Foreskin keratinocyte (primary cell): ENCODE measurements at places on chromosomes 12 and 14. TPM values are rescaled to one million over a fixed set of nuclear protein-coding genes. Genes with fewer than 3 reads are reported as not detected.

DNA sequence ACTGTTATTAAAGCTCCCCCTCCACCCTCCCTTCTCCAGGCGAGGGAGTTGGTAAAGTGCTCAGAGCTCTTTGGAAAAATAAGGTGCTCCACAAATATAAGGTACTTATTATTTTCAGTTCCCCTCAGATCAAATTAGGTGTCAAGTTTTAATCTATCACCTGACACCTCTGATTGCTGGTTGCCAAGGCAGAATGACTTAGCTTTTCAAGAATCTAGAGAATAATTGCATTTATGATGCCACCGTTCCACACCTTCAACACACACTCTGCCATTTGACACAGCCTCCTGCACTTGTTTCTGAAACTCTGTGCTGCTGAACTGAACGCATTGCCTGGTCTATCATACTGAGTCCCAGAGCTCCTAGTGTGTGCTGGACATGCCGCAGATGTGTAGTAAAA, 128.6 kb downstream of the CRACR2A start:
- no peak for DNase-seq

DNA sequence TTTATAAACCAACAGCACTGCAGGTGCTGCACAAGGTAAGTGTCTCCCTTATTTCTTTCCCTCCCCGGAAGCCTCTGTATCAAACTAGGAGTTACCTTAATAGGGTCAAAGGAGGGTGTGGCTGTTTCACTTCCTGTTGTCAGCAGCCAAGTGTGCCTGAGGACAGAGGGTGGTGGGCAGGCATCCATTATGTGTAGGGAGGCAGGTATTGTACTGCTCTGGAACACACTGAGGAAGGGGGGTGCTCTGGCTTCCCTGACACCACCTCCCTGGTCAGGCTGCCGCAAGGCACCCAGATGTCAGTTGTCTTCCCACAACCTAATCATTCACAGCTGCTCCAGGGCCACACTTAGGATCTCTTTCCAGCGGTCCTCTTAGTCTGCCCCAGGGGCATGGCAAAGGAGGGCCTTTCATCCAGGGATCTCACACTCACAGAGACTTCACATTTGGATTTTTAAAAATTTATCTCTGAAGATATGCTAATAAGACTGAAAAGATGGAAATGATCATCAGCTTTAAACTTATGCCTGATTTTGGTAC, 132.0 kb upstream of the ARHGAP5 start:
- DNase-seq: no peak

DNA sequence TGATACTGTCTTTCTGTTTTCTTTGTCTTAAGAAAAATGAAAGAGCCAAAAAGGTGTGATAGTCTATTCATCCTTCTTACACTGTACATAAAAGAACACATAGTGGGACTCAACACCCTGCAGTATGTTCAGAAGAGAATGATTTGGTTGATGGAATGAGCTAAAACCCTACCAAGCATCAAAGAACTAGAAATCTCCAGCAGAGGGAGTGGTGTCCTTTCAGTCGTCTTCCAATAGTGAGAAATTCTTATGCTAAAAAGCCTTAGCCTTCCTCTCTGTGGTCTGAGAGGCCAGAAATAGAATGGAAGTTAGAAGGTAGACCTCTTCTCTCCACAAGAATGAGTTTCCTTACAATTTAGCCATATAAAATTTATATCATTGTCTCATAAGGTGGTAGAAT, 393.4 kb upstream of the SEL1L start:
- no peak for DNase-seq

DNA sequence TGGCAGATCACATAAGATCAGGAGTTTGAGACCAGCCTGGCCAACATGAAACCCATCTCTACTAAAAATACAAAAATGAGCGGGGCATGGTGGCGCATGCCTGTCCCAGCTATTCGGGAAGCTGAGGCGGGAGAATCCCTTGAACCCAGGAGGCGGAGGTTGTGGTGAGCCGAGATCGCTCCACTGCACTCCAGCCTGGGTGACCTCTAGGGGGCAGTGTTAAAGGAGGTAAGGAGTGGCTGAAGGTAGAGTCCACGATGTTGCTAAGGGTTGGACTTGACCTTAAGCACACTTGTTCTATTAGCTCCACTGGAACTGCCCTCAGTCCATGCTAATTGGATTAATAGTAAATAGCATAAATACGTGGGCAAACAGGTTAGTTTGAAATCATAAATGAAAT, 62.4 kb upstream of the PSMC1 start:
- no peak for DNase-seq

DNA sequence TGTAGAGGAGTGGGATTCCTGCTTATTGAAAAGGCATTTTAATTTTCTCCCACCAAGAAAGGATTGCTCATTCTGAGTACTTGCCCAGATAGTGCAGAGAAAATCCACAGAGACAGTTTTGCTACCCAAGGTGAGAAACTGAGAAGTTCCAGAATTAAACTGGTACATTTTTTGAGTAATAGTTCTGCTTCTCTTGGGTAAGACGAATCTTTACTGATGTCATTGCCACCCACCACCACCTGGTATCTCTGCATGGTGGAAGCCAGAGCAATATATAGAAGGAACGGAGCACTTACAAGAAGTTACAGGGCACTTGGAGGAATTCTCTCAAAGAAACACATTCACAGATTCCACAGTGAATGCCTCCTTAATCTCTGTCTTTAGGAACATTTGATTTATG, 20.7 kb upstream of the FRMD6 start:
- DNase-seq: no peak

- no peak for DNase-seq
These were observed 21.3 kb upstream of the CEBPE start for GRCh38 chr14:23140371-23140770.

DNA sequence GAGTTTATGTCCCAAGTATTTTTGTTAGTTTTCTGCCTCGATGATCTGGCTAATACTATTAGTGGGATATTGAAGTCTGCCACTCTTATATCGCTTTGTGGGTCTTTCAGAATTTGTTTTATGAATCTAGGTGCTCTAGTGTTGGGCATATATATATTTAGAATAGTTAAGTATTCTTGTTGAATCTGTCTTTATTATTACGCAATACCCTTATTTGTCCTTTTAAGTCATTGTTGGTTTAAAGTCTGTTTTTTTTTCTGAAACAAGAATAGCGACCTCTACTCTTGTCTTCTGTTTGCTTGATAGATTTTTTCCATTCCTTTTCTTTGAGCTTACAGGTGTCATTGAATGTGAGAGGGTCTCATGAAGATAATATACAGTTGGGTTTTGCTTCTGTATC, 239.0 kb downstream of the ASCL1 start:
- DNase-seq: no peak

DNA sequence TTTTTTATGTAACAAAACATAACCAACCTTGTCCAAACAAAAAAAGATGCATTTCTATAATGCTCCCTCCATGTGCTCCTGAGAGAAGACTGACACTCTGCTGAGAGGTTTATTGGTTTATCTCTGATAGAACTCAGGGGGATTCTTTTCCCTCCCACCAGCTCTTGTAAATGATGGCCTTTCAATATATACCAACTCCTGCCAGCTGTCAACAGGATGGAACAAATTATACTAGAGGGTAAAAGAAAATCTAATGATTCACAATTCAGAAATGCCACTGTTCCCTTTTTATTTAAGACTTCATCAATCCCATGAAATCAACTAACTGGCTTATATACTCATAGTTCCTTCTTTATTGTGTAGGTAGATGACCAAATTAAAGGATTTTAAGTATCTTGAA, 25.4 kb downstream of the PSMC1 start:
- DNase-seq: no peak

DNA sequence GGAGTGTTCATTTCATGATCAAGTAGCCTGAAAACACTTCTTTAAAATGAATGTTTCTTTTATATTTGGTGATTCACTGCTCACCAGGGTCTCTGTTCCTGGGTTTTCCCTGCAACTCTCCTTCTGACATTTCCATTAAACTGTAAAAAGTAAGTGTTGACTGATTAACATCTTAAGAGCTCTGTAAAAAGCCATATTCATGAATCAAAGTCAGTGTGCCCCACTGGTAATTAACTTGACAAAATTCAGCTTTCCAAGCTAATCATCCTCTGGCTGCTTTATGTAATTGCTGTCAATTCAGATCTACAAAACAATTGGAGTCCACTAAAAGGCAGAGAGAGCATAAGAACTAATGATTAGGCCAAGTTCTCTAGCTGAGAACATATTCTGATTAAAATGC, 41.6 kb downstream of the CNTN1 start:
- no peak for DNase-seq

DNA sequence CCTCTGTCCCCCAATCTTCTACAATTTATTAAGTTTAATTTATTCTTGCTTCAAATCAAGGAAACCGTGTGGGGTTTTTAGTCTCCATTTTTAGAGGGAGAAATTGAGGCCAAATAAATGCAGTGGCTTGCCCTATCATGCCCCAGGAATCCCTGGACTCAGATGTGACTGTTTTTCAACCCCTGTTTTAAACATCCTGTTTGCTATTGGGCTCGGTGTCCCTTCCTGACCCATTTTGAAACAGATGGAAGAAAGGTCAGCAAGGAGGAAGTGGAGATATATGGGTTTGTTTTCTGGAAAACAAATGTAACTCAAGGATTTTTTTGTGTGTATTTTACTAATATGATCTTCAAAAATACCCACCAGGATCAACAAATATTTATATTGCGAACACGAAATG, 84.7 kb downstream of the DACT1 start:
- DNase-seq: no peak

DNA sequence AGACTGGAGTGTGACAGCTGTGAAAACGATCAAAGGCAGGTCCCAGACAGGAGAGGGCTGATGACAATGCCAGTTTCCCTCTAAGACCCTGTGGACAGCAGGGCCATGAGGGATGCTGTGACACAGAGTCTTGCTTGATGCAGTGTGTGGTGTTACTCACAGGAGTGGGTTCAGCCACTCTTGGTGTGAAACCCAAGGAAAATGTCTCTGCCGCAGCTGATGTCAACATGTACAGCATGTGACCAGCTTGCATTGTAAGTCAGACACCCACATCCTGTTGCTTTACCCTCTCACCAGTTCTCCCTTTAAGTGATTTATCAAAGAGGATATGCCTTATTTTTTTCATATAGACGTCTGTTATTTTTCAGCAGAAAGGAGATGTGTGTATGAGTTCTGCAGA, 268.6 kb downstream of the BTG1 start:
- no peak for DNase-seq

- no peak for DNase-seq
These were observed 314.3 kb upstream of the RTL1 start for GRCh38 chr14:101217616-101218371.

- no peak for DNase-seq
These were observed 2.3 kb downstream of the MEG3 start for GRCh38 chr14:100828031-100828769.

DNA sequence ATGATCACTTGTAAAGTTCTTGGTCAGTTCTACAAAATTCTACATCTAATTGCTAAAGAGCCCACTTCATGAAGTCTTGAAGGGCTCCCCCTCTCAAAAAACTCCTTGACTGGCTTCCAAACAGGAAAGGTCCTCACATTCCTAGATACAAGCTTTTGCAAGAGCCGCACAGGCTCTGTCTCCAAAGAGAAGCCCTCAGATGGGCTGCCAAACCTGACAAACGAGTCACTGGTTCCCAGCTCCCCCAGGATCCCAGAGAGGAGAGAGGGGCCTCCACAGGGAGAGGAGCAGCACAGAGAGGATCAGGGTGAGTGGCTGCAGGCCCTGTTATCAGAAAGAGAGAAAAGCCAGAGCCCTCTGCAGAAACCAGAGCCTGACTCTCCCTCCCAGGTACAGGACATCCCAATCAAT, 5.8 kb downstream of the NID2 start:
- DNase-seq: no peak

- DNase-seq: no peak
These were observed 19.5 kb downstream of the C14orf132 start for GRCh38 chr14:96058576-96059200.

- no peak for DNase-seq
These were observed 6.3 kb downstream of the FBXL14 start for GRCh38 chr12:1587927-1588574.

GRCh38 chr14:75523771-75524171, 1.5 kb downstream of the BATF start:
- DNase-seq: peak; percentile 14

DNA sequence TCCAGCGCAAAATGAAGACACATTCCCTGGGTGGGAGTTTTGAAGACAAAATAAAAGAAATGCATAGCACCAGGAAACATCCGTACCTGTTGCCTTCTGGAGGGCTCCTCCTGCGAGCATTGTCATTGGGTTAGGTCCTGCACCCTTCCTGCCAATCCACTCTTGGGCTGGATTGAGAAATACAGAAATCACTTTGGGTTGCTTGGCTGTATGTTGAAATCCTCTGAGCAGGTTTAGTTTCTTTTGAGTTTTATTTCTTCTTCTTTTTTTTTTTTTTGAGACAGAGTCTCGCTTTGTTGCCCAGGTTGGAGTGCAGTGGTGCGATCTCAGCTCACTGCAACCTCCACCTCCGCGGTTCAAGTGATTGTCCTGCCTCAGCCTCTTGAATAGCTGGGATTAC, 67.6 kb downstream of the ARF6 start:
- no peak for DNase-seq

- peak; percentile 28 for DNase-seq
These were observed 14.0 kb downstream of the SMCO2 start for GRCh38 chr12:27460471-27460978.

DNA sequence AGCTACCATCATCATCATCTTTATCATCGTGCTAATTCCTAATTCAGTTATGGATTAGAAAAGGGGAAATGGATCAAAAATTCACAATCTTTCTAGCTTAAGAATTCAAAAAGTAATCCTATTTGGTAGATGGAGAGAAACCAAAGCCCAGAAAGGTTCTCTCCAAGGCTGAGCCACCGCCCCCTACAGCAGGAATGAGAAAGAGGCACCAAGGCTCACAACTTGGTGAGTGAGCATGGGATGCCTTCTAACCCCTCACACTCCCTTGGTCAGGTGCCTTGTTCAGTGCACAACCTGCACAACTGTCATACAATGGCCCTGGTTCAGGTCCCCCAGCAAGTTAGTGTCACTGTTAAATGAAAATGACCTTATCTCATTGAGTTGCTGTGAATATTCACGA, 171.5 kb downstream of the ANO2 start:
- no peak for DNase-seq

GRCh38 chr14:64502456-64502855, 1.2 kb downstream of the ZBTB25 start:
- no peak for DNase-seq

SLC17A8 gene
- not detected in 2 replicates for polyA plus RNA-seq

LALBA gene
- polyA plus RNA-seq: not detected in 2 replicates

DCN gene
- 0.13 and 0.40 TPM in 2 replicates for polyA plus RNA-seq

HOXC4 gene
- 2.4 and 2.6 TPM in 2 replicates for polyA plus RNA-seq

TSPAN9 gene
- 16.2 and 19.0 TPM in 2 replicates for polyA plus RNA-seq

MYH7 gene
- polyA plus RNA-seq: not detected in 2 replicates

LPAR5 gene
- polyA plus RNA-seq: 12.8 and 14.4 TPM in 2 replicates

LRRC43 gene
- polyA plus RNA-seq: 0.26 and 0.28 TPM in 2 replicates
